ENCODE measurements at places on chromosomes 5 and 9.

GRCh38 chr9:126860077-126860756 lies at the start of gene ZBTB34:
ZBTB34 (plus strand) TSS chr9:126860639; CDS start chr9:126879400, 18,761 bp downstream.
- peak; percentile 65 for DNase-seq

GRCh38 chr5:11302663-11303062 lies 541.6 kb upstream of the DAP start:
- DNase-seq, result no peak

GRCh38 chr5:55276771-55277170 lies 30.7 kb downstream of the DHX29 start:
- DNase-seq, result no peak

DNA sequence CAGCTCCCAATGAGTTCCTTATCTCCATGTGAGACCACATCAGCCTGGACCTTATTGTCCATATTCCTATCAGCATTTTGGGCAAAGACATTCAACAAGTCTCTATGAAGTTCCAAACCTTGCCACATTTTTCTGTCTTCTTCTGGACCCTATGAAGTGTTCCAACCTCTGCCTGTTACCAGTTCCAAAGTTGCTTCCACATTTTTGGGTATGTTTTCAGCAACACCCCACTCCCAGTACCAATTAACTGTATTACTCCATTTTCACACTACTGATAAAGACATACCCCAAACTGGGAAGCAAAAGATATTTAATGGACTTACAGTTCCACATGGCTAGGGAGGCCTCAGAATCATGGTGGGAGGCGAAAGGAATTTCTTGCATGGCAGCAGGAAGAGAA lies 548.5 kb downstream of the CHSY3 start:
- no peak for DNase-seq

DNA sequence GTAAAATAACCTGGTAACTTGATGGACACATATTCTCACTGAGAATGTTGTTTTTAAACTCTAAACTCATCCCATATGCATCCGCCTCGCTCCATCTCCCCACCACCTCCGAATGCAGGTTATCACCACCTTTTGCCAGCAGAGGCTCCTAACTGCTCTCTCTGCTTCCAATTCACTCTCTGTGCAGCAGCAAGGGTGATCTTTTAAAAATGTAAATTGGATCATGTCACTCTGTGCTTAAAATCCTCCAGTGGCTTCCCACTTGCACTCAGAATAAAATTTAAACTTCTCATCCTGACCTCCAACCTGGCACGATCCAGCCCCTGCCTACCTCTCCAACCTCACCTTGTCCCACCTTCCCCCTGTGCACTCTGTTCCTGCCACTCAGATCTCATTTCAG lies 317.2 kb downstream of the ZSWIM6 start:
- no peak for DNase-seq

GRCh38 chr9:73076970-73077369 lies 74.7 kb upstream of the ANXA1 start:
- DNase-seq, result no peak

DNA sequence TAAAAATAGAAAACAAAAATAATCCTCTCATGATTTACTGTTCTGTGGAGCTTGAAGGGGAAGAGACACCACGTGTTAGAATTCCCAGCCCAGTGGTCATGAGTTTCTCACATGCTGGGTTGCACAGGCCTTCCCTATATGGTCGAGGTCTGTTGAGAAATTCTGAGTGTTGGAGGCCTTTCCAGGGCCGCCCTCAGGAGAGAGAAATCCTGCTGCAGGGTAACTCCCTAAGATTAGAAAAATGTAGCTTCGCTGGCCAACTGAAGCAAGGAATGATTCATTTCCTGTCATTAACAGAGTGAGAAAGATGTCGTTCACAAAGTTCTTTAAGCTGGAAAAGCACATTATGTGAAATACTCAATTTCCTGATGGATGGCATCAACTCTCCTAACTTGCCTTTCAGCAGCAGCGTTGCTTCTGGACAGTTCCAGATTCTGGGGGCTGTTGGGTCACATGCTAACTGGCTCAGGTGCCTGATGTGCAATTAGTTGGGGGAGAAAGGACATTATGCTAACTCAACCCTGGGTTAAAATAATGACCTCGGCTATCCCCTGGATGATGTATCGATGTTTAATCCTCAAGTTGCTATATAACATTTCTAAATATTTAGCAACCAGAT lies 104.8 kb upstream of the CD180 start:
- no peak for DNase-seq

DNA sequence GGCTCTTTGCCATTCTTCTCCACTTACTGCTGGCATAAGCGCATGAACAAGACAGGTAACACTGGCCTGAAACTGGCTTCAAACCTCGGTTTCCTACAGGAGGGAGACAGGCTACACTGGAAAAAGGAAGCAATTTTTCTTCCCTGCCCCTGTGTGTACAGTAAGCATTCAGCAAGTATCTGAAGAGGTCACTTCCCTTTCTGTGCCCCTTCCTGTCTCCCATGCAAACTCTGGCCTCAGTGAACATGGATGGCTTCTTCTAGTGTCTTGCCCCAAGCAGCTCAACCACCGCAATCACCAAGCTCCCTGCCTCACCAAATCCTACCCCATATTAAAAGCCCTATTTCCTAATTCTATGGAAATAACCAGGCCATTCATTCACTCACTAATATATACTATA lies 42.4 kb downstream of the SERINC5 start:
- DNase-seq, result no peak

- DNase-seq, result no peak
These were observed 51.2 kb upstream of the BARHL1 start for GRCh38 chr9:132531195-132531594.

GRCh38 chr5:67176936-67177335 lies 19.7 kb downstream of the CD180 start:
- DNase-seq, result no peak

DNA sequence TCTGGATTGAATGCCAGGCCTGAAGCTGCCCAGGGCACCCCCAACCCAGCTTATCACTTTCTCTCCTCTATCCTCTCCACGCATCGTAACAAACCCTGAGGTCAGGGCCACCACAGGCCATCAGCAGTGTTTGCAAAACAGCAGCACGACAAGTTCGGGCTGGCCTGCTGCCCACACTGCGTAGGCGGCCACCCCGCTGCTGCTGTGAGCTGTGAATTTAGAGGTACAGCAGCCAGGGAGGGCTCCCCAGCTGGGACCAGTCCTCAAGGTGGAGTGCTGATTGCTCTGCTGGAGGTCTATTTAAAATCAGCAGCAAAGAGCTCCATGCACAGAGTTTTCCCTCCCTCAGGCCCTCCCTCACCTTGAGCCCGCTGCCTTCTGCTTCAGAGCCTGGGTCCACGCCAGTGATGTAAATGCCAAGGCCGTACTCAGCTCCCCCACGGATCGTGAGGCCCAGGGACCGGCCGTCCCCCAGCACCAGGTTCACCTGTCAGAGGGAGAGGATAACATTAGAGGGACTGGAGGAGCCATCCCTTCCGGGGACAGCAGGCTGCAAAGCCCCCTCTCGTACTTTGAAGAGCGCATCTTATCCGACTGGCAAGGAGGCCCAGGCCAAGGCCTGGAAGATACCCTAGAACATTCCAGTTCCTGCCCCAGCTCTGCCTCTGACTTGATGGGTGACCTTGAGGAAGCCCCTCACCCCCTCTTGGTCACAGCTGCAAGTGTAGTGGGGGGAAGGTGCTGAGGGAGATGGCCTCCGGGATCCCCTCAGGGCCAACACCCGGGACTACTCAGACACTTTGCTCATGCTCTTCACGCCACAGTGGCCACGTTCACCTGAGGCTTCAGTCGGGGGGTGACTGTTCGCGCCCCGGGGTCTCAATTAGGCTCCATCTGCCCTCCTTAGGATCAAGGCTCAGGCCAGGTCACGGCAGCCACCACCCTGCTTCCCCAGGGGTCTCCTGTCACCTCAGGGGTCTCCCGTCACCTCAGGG lies 39.1 kb downstream of the WHRN start:
- no peak for DNase-seq

DNA sequence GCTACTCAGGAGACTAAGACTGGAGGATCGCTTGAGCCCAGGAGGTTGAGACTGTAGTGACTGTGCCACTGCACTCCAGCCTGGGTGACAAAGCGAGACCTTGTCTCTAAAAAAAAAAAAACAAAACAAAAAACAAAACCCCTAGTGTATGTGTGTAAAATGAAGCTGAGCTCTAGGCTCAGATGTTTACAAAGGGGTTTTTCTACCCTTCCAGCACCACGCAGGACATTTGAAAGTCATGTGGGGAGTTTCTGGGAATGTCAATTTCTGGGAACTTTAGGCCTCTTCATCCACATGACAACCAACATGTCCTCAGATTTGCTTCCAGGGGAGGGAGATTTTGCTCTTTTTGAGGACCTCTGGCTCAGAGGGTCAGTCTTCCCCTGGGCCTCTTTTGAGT lies 42.4 kb upstream of the AIF1L start:
- DNase-seq, result no peak

GRCh38 chr9:13665418-13666066 lies 386.1 kb upstream of the MPDZ start:
- DNase-seq, result no peak

GRCh38 chr9:4417578-4418325 lies 72.5 kb upstream of the SLC1A1 start:
- DNase-seq, result no peak

- DNase-seq, result no peak
These were observed 14.0 kb downstream of the GGTA1 start for GRCh38 chr9:121485623-121486022.

DNA sequence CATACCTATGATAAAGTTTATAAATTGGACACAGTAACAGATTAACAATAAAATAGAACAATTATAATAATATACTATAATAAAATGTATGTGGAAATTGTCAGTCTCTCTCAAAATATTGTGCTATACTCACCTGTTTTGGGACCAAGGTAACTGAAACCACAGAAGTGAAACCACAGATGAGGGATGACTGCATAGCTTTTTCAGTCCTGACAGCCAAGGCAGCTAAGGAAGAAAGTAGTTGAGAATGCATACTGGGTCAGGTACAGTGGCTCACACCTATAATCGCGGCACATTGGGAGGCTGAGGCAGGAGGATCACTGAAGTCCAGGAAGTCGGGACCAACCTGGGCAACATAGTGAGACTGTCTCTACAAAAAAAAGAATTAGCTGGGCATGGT lies 8.9 kb downstream of the SRP19 start:
- DNase-seq, result no peak

GRCh38 chr9:21615446-21615845 lies 133.3 kb upstream of the IFNE start:
- DNase-seq, result no peak

- DNase-seq, result no peak
These were observed 132.8 kb upstream of the TAF11L2 start for GRCh38 chr5:17364987-17365810.

DNA sequence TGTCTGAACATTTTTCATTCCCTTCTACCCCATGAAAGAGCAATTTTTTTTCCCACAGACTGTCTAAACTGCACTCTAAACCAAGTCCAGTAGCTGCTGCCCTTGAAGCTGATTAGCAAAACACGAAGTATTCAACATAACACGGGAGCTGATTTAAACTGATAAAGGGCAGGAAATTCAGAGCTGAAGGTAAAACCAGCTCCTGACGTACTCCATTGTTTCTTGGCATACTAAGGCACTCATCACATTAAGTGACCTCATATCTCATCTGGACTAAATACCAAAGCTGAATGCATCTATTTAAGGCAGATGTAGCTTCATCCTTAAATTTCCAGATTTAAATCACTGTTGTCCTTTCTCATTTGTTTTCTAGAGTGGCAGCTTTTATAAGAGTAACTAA lies 12.0 kb downstream of the GDF9 start:
- DNase-seq, result no peak

- DNase-seq, result no peak
These were observed 18.5 kb downstream of the P4HA2 start for GRCh38 chr5:132209131-132209530.

DNA sequence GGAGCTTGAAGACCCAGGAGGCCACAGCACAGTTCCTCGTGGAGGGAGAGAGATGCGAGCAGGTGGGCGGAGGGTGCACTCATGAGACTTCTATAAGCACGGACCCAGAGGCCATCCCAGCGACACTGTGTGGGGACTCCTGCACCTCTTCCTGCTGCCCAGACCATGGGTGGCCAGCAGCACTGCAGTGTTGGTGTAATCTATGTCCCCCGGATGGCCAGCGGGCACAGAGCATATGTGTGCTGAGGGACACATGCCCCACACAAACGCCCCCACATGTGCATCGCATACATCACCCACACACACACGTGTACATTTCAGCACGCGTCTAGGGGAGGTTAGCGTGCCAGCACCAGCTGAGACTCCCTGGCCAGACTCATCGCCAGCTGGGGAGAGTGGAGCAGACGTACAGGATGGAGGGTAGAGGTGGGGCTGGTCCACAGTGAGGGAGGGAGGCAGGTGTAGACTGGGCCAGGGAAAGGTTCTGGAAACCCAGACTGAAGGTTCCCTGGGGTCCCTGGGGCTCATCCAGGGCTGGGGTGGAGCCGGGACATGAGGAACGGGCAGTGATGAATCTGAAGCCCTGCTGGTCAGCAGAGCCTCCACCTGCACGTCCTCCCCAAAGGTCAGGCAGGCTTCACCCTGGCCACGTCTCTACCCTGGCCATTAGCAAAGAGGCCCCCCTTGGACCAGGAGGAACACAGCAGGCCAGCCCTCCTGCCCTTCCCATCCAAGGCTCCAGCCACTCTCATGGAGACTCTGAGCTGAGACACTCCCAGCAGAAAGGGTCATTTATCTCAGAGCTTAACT lies 27.6 kb downstream of the ADAMTS2 start:
- DNase-seq, result no peak

GRCh38 chr9:82022121-82022520 lies 33.5 kb downstream of the SPATA31D1 start:
- DNase-seq, result no peak

GRCh38 chr5:133665571-133665970 lies 53.2 kb upstream of the FSTL4 start:
- no peak for DNase-seq

- no peak for DNase-seq
These were observed 1146.7 kb downstream of the CDH9 start for GRCh38 chr5:25891691-25892090.

DNA sequence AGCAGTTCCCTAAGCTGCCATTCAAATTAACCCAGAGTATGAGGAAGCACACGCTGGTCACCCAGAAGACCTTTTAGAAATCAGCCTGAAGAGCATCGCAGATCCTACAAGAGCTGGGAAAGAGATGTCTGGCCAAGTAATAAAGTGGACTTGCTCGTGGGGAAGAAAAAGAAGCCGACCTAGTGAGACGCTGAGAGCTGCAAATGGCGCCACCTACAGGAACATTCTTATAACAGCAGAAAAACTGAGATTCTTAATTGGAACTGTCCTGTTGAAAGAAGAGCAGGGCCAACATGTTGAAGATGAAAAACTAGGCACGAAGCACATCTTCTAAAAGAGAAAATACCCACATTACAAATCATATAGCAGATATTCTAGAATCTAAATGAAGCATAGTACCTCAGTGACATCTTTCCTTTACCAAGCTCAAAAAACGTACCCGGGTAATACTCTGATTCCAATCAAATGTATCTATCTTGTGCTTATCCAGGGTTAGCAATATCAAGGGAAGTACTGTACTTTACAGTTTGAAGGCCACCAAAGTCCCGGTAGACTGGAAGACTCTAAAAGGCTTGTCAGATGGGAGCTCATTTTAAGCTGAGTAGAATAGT lies 3.9 kb upstream of the GNAQ start:
- DNase-seq, result no peak

- DNase-seq, result no peak
These were observed 119.2 kb upstream of the SV2C start for GRCh38 chr5:75964008-75964407.

- no peak for DNase-seq
These were observed 111.8 kb downstream of the INIP start for GRCh38 chr9:112605963-112606699.

All from stimulated activated CD8-positive, alpha-beta memory T cell treated with anti-CD3 and anti-CD28 coated beads, Interleukin-2, amount 100 ng/mL, for 1 hour (primary cell).